ENCODE measurements at places on chromosomes 13 and 19.

DNA sequence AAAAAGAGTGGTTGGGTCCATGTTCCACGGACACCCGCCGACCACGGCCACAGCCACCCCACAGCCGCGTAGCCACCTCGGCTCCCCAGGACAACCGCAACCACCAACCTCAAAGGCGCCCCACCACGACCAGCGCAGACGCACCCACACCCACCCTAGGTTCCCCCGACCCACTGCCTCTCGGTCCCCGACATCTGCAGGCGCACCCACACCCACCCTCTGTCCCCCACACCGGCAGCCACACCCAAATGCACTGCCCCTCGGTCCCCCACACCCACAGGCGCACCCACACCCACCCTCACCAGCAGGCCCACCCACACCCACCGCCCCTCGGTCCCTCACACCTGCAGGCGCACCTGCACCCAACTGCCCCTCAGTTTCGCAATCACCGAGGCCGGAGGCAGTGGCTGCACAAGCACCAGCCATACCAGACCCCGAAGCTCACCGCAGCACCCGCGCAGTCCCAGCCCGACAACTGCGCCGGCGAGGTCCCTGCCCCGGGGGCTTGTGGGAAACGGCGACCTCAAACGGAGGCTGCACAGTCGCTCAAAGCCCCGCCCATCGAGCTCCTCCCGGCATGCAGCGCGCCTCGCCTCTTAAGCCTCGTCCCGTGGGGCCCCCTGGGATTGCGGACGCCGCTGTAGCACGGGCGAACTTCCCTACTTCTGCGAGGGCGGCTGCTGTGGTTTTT lies 18.3 kb downstream of the ZNF77 start:
- no peak for DNase-seq

DNA sequence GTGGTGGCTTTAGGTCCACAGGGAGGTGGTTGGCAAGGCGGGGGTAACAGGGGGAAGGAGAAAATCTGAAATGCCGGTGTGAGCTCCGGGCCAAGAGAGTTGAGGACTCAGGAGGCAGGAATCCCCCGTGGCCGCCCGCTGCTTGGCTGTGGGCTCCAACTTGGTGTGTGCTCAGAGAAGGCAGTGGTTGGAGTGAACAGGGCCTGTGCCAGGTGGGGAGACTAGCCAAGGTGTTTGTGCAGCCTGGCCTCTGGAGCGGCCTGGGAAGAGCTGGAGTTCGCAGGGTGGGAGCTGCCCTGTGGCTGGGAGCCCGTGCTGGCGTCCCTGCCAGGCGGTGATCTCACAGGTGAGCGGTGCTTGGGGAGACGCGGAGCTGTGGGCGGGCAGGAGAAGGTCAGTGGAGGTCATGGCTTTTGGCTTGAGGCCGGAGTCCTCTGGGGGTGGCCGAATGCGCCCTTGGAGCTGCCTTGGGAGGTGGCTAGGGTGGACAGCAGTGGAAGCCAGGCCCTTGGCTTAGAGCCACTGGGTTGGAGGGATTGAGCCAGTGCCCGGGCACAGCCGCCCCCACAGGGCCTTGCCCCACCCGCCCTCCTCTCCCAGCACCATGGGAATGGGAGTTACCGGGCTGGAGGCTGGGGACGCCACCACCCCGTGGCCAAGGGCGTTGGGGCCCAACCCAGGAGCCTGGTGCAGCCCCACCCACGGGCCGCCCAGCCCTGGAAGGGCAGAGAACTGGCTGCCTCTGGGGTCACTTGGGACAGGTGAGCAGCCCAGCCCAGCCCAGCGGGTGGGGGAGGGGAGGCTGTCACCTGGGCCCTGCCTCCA lies 7.1 kb upstream of the CIRBP start:
- no peak for DNase-seq

- no peak for DNase-seq
Observed at GRCh38 chr13:44826591-44827350, 162.5 kb downstream of the NUFIP1 start.

- no peak for DNase-seq
Observed at GRCh38 chr13:37194428-37194861, 89.0 kb upstream of the CSNK1A1L start.

GRCh38 chr13:49833402-49833801 lies 40.9 kb upstream of the KPNA3 start:
- no peak for DNase-seq

- no peak for DNase-seq
Observed at GRCh38 chr13:47949799-47950198, 51.3 kb downstream of the SUCLA2 start.

- DNase-seq: peak; percentile 53
Observed at GRCh38 chr19:17125728-17126677, 50.4 kb downstream of the MYO9B start.
